ENCODE measurements at places on chromosomes 5 and 9.
A peak's percentile ranks its signal among the peaks of the same experiment; 100 is the strongest.

DNA sequence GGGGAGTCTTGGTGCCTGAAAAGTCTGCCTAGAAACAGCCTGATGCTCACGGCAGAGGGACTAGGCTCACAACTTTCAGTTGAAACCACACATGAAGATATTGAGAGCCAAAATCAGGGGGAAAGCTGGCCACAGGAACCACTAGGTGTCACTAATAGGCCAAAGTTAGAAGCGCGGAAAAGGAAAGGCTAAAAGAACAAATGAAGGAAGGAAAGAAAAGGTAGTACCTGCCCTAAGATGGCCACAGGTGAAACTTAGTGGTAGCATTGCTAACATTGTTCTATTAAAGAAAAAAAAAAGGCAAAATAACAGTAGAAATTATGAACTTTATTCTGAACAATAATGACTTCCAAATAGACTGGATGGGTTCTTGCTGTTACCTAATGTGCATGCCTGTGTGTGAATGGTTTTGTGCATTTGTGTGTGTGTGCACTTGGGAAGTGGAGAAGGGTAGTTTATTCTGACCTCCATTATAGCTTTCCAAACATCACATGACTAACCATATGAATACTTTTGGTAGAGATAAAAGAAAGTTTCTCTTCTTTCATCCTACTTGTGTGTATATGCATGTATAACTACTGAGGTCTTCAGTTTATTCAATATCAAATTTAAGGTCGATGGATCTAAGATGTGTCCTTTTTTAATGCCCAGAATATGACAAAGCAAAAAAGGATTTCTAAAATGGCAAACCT is 2.1 kb upstream of the RFESD start:
- DNase-seq = peak; percentile 73

- DNase-seq = no peak
Measured at GRCh38 chr5:142495531-142495930, 170.7 kb upstream of the SPRY4 start.

DNA sequence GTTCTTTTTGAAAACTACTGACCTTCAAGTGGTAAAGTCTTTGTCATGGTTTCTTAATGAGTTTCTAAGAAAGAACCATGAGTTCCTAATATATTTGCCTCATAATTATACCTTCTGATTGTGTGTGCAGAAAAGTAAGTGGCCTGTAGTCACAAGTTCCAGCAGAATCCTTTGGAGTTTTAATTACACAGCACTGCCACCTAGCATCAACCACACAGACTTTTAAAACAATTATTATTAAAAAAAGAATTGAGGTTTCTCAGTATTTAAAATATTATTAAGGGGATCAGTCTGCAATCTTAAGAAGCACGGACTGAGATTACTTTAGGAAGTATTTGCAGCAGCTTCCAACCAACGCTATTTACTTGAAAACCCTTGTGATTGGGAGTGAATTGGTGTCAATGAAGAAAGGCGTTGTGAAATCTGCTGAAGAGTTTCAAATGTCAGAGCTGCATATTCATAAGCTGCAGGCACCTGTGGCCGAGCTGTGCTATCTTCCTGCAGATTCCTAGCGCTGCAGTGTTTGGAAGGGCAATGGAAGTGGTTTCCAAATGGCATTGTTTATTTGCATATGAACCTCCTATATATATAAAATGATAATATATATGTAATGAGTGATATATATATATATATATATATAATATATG is 1074.2 kb upstream of the WWC1 start:
- DNase-seq = no peak

DNA sequence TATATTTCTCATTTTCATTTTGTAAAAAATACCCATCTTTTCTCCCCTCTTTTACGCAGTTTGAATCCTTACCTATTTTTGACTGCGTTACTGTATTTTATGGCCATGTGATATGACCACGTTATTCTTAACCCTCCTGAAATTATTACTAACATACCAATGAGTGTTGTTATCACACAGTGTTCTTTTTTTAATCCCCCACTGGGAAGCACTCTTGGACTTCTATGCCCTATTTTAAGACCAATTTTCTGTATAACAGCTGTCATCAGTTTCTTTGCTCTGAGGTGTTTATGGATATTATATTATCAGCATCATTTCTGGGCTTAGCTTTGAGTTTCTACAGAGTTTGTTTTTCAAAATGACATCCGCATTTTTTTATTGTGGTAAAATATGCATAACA is 71.1 kb downstream of the CFAP95 start:
- DNase-seq = no peak

DNA sequence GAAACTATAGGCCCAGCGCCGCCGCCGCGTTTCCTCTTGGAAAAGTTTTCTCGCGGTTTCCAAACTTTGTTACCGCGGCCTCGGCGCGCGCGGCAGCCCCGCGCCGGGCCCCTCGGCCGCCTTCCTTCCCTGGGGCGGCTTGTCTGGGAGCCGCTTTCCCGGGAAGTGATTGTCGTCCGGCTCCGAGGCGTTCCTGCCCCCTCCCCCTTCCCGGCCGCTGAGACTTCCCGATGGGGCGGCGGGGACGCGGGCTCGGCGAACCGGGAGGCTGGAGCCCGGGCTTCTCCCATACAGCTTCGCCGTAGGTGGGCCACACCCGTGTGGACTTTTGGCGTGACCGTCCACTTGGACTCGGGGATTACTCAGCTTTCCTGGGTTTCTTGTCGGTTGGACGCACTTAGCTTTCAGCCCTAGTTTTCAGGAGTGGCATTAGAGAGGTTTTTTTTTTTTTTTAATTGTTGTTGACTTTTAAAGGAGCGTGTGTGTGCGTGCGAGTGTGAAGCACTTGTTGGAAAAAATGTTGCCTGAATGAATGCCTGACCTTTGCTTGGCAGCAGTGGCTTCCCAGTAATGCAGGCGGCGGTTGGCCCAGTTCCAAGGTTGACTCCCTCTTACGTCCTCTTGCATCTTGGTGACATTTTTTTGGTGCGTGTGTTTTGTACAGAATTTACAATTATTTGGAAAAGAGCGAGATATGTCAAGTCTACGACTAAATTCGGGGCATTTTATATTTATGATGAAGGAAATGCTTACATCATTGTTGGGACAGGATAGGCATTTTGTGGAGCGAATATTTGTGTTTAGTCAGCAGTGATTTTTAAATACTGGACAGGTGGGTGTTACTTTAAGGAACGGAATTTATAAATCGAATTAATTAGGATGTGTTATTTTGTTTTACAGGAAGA is 821 bp downstream of the CTNNA1 start:
- DNase-seq = no peak

DNA sequence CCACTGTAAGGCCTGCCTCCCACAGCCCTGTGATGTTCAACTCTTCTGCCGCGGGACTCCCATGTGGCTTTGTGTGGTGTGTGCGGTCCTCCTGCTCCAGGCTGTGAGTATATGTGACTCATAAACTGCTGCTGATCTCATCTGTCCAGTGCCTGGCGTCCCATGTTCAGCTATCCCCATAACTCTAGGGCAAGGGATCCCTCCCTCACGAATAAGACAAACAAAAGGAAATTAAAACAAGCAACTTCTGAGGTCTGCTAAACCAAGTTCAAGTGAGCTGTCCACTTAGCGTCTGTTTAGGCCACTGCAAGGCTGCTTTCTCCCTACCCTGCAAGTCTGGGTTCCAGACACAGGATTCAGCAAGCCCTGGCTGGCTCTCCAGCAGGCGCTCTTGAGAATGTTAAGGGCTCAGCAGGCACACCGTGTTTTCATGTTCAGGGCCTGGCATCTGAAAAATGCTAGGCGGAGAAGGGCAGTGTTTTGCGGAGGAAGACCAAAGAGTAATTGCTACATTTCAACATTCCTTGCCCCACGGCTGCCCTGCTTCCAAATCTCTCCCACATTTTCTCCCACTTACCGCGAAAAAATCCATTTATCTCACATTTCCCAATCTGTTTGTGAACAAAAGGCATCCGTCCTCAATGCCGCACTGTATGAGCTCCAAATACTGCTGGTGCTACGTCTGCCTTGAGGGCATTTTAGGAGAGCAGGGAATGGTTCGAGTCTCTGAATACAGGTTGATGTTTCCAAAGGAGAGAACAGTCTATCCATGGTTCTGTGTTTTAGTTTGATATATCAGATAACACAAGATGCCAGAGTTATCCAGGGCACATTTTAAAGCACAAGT is 280.2 kb downstream of the SEMA5A start:
- no peak for DNase-seq

DNA sequence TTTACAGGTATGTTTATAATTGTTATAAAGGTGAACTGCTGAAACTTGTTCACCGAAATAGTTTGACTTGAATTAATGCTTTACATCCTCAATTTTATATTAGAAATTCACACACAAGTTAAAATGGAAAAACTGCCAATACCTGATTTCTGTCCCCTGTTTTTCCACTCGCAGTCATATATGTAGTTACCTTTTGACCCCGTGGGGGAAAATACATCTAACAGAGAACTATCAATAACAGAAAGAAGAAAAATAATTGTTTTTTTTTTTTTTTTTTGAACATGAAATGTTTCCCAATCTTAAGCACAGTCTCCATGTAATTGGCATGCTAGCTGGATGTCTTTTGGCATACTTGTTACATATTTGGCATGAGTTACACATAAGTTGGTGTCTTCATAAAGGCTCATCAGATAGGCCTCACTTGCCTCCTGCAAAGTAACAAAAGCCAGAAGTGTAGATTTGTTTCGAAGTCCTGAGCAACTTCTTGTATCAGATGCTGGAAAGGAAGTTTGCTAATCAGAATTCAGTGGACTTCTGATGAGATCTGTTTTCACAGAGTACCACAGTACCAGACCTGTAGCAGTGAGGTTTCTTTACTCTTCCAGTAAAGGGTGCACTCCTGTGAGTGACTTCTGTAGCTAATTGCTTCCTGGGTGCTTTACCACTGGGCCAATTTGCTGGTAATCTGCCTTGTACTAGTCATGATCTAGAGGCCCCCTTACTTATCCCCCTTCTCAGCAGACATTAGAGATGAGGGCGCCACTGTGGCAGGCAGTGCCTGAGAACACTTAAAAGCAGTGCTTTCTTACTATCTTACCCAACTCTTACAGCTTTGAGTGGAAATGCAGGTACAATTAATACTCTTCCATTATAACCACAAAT is 36.2 kb upstream of the CXXC5 start:
- no peak for DNase-seq

- DNase-seq = no peak
Measured at GRCh38 chr5:12367973-12368372, 463.7 kb upstream of the CTNND2 start.

- no peak for DNase-seq
Measured at GRCh38 chr9:109030426-109030825, 17.1 kb upstream of the CTNNAL1 start.

- DNase-seq = no peak
Measured at GRCh38 chr9:436482-436881, 221.8 kb downstream of the DOCK8 start.

- DNase-seq = no peak
Measured at GRCh38 chr5:87765009-87765408, 352.3 kb upstream of the CCNH start.

- DNase-seq = no peak
Measured at GRCh38 chr5:78843436-78843835, 141.7 kb downstream of the ARSB start.

DNA sequence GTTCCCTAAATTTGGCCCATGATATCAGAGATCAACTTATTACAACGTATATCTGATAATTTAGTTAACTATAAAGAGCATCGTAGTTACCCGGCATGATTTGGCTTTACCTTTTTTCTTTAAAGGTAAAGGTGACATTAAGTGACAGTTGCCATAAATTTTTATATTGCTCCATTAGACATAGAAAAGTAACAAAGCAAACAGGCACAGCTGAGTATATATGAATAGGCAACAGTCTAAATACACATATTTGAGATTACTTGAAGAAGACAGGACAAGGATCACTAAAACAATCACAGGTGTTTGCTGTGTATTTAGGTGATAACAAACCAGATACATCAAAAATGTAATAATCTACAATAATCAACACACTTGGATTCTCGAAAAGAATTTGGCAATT is 34.8 kb downstream of the RFX3 start:
- no peak for DNase-seq

GRCh38 chr9:121073038-121073437 is 1.7 kb upstream of the CNTRL start:
- DNase-seq = no peak

DNA sequence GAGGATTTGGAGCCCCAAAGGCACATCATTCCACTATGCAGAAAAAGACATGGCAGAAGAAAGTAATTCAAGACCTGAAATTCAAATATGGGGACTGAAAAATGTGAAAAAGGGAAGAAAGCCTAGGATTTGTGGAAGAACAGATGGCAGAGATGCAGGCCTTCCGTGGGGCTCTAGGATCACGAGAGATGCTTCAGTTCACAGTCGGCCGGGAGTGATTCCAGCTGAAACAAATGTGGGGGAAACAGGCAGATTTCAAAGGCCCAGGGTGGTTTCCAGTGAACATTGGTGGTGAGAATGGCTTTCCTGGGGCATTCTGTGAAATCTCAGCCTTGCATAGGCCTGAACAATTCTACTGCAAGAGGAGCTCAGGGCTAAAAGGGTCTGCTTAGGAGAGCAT is 34.6 kb upstream of the ZFR start:
- DNase-seq = no peak

- DNase-seq = no peak
Measured at GRCh38 chr9:21415493-21416267, 6.8 kb downstream of the IFNA8 start.

DNA sequence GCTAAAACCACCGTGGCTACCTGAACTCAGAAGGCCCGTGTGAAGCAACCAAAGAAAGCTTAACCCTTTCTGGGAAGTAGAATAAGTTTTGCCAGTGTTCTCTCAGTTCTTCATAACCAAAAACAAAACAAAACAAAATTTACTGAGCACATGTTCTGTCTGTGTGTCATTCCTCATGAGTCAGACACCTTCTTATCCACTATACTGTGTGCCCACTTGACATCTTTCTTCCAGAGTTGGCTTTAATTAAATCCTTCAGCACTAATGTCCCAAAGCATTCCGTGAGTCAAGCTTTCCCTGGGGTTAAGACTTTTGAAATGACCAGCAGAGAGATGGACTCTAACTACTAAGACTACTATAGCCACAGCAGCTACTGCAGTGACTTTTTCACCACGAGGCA is 61.3 kb downstream of the GLIS3 start:
- no peak for DNase-seq

DNA sequence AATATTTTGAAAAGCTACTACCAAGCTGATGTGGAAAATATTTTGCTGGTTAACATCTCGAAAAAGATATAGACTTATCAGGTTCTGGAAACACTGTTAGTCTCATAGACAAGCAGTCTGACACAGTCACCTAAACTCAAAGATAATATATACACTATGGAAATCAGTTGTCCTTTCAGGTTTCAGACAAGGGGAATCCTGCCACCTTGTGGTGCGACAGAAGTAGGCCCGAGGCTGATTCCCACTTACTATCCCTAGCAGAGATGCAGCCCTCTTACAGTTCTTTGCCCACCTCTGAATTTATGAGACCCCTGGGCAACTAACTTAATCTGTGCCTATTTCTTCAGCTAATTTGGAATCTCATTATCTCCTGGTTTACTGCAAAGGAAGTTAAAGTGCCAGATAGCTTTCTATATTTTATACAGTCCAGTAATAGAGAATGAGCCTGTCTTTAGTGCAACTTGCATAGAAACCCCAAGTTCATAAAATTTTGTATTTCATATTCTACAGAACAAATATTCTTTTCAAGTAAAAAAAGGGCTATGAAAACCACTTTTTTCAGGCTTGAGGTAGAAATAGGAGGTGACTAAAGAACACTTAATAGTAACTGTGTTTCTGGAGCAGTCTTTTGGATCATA is 16.9 kb downstream of the RAD1 start:
- peak; percentile 72 for DNase-seq

GRCh38 chr5:179152941-179153340 is 92.8 kb downstream of the ZNF354C start:
- DNase-seq = no peak

- DNase-seq = no peak
Measured at GRCh38 chr5:150137168-150137957, 18.3 kb downstream of the PDGFRB start.
